ENCODE measurements at places on chromosomes 13 and 19. TPM values are rescaled to one million over a fixed set of nuclear protein-coding genes. Genes with fewer than 3 reads are reported as not detected.

- no peak for DNase-seq
Observed at GRCh38 chr13:80497439-80497838, 156.5 kb upstream of the SPRY2 start.

Gene HIF3A
- 81.4 TPM for total RNA-seq

DNA sequence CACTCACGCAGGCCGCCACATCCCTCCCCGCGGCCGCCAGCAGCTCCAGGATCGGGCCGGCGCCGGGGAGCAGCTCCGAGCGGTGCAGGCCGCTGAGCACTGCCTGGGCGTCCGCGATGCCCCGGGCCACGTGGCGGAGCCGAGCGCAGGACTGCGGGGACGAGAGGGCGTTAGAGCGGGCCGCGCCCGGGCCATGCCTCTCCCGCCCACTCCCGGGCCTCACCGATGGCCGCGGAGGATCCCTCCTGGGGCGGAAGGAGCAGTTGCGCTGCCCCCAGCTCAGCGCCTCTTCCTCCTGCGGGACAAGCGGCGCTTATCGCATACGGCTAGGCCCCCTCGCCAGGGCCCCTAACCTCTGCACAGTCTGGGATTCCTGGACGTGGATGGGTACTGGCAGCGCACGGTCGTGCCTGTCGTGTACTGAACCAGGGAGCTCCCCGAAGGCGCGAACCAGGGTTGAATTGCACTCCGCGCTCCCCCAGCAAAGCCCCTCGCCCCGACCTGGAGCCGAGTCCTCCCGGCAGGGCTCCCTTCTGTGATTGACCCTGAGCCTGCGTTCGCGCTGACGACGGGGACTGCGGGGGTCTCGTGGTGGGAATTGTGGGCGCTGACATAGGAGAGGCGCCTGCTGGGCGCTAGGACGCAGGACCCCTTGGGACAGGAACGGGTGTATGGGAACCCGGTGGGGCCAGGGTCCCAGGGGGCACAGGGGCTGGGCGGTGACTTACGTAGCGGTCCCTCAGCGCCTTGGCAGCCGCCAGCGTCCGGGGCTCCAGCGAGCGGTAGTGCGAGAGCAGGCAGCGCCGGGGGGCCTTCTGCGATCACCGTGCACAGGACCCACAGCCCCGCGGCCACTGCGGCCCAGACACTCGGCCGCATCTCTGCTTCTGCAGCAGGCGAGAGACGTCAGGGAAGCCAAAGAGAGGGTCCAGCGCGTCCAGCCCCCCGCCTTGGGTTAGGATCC is 673 bp downstream of the IFNL4 start:
- no peak for DNase-seq

DNA sequence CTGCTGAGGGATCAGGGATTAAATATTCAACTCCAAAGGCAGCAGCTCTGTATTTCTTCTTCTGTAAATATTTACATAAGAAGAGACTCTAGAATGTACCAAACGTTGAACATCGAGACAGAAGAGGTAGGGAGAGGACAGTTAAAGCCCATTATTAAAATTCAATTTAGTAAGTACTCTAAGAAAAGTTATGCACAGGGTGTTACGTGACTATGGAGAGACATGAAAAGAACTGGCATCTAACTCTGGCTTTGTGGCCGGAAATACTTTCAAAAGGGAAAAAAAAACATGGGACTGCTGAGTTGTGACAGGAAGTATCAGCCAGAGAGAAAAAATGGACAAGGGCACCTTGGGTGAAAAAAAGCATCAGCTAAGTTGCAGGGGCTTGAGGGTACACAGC is 36.7 kb downstream of the LNX2 start:
- no peak for DNase-seq

DNA sequence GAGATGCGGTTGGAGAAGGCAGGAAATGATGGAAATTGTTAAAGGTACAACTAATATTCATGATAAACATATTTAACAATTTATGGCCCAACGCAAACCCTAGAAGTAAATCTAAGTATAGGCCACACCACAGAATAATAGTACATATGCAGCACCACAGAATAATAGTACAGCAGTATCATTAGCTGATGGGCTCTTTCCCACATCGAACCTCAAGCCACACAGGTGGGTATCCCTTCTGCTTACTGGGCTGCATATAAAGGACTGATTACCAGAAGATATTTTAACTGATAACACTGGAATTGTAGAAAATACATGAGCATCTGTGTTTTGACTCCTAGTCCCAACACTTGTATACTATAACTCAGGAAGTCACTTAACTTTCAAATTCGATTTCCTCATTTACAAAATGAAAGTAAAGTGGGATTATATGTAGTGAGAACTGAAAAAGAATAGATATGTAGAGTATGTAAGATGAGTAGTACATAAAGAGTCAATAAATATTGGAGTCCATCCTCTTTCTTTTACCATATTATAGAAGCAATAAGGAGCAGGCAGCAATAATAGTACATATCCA is 91.5 kb downstream of the TSC22D1 start:
- no peak for DNase-seq

DNA sequence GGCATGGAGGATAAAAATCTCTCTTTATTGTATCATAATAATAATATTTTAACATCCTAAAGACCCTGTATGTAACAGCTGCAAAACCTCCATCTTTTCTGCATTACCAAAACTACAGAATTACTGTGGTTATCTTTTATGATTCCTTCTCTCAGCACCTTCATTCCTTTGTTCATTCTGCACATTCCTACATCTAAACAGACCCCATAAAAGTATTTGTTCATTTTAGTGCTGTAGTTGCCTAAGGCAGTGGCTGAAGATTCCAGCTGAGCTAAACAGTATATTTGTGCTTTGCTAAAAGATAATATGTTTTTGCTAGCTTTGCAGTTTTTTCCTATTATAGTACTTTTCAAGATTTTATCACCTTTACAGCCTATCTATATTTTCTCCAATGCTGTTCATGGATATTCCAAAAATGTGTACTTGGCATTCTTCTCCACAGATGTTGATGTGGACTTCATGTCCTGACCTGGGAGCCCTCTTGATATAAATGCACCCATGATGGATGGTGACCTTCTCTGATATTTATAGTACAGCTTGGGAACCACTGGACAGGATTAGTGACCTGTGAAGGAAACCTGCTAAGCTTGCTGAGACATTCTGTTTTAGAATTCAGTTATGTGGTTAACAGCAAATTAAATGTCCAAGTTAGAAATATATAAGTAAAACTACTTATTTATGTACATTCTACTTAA is 2832.9 kb upstream of the PCDH20 start:
- no peak for DNase-seq
